Hepatocyte (in vitro differentiated cells): ENCODE measurements at places on chromosomes 11 and 22. TPM values are rescaled to one million over a fixed set of nuclear protein-coding genes. Genes with fewer than 3 reads are reported as not detected.

DNA sequence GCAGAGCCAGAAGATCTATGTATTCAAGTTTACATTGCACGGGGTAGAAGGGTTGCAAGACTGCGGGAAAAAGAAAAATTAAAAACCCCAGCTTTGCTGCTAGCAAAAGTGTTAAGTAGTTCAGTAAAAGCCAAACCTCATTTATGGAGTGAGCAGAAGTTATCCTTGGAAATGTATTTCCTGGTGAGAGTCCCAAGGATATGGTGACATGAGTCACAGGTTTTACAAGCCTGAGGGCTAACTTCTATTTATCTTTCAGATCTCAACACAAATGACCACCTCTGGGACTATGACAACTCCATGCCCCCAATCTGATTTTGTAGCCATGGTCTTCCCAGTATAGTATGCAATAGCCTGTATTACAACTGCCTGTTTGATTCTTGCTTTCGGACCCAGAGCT lies 26.1 kb downstream of the ABTB2 start:
- peak; percentile 48 for DNase-seq

ASRGL1 gene
- 5.1 and 9.5 TPM in 2 replicates for total RNA-seq

MFRP gene
- total RNA-seq = 0.08 TPM in 1 of 2 replicates, not detected in the other

GRCh38 chr22:26558248-26558895 lies 31.6 kb downstream of the TPST2 start:
- no peak for DNase-seq

- DNase-seq = no peak
These were observed 802 bp upstream of the PIM3 start for GRCh38 chr22:49959782-49960158.

DNA sequence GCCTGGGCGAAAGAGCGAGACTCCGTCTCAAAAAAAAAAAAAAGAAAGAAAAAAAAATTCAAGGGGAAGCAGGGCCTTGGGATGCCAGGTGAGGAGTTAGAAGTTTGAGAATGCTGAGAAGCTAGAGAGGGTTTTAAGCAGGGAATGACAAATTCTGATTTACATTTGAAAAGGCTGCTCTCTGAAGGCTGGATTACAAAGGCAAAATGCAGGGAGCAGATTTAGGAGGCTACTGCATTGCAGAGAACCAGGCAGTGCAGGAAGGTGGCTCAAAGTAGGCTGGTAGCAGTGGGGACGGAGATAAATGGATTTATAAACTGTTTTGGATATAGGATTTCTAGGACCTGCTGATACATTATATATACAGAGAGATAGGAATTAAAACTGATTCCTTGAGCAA lies 66.6 kb downstream of the KCNC1 start:
- DNase-seq = no peak

PIWIL4 gene
- total RNA-seq = 2.4 and 3.1 TPM in 2 replicates

GRCh38 chr11:2217211-2218030 lies 45.8 kb upstream of the TH start:
- no peak for DNase-seq

BTBD18 gene
- not detected in 2 replicates for total RNA-seq

GRCh38 chr11:2138068-2138430 lies 1.1 kb downstream of the IGF2 start:
- peak; percentile 53 for DNase-seq

GAL3ST1 gene
- 11.4 and 13.0 TPM in 2 replicates for total RNA-seq

- no peak for DNase-seq
These were observed 18.4 kb downstream of the PHF21A start for GRCh38 chr11:46102843-46103242.

DNA sequence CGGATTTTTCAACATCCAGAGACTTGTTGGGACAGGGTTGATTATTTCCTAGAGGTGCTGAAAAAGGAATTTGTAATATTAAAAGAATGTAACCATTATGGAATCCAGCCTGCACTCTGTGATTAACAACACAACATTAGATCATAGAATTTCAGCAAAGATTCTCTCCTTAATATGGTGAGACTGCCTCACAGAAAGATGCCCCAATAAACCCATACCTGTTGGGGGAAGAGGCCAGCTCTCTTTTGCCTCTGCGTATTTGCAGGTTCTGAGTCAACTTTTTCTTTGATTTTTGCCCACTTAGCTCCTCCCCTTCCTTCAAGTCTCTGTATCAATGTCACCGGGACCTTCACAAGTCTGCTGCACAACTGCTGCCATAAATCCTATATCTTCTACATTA lies 12.4 kb upstream of the MTMR3 start:
- no peak for DNase-seq

DNA sequence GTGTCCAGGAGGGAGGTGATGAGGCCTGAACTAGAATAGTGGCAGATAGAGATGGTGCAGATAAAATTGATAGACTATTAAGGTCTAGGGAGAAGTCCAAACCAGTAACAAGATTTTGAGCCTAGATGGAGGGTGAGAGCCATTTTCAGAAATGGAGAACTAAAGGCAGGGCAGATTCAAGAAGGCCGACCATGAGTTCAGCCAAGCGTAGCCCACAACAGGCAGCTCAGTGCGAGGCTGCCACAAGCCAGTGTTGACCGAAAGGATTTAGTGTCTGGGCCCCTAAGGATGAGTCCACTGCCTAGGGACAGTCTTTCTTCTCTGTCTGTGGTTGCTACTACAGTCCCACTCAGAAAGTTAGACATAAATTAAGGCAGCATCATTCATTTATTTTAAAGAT lies 51.7 kb downstream of the PPP2R1B start:
- DNase-seq = no peak

DNA sequence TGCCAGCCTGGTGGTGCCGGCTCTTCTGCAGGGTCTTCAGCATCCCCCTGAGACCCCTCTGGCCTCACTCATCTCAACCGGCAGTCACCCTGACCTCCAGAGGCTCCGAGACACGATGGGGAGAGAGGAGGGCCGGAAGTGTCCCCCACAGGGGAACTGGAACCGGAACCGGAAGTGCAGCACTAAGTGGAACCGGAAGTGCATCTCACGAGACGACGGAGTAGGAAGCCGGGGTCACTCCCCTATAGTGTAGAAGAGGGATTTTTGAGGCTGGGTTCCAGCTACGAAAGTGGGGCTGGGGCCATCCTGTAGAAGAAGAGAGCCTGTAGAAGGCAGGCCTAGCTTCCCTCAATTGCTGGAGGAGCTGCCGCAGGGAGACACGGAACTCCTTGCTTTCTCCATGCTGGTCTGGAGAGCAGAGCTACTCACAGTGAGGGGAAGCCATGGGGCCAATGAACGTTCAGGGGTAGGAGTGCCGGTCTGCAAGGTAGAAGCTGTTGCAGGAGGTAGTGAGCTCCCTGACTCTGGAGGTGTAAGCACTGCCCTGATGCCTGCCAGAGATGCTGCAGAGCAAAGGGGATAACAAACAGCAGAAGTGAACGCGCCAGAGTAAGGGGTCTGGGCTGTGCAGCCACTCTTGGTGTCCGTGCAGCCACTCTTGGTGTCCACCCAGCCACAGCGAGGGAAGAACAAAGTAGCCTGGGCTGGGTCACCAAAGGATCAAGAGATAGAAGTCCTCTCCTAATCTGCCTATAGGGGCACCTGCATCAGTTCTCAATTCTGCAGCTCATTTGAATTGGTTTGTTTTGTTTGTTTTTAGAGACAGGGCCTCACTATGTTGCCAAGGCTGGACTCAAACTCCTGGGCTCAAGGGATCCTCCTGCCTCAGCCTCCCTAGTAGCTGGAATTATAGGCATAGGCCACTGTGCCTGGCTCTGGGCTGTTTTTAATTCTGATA lies 21.9 kb downstream of the SCUBE1 start:
- no peak for DNase-seq

DNA sequence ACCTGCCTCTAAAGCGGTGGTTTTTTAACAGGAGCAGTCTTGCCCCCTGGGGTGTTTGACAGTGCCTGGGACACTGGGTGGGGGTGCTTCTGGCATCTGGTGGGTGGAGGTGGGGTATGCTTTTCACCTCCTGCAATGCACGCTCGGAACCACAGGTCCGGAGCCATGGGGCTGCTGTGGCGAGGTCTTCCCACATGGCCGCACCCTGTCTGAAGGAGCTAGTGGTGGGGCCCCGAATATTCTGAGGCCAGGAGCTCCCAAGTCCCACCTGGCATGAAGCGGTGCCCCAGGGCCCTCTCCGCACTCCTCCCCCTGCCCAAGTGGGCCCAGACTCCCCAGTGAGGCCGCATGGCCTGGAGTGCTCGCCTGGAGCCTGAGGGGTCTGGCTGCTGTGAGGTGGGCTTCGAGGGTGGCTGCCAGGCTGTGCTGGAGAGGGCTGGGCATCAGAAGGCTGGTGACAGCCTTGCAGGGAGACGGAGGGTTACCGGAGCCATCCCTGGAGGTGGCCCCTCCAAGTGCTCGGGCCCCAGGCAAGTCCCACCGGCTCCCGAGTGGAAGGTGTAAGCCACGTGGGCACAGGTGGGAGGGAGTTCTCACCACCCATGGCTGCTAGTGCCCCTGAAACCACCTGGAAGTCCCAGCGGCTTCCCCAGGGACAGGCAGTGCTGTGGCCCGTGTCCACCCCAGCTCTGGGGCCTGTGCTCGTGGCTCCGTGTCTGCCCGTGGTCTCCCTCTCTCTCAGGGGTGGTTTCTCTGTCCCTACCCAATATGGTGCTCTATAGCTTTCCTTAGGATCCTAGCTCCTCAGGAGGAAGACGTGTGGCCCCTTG lies 15.1 kb downstream of the TBX1 start:
- DNase-seq = no peak

GRCh38 chr11:441418-442274 lies at the start of gene ANO9:
Gene ANO9 (minus strand): TSS chr11:442011. CDS start chr11:441926, 85 bp downstream.
- DNase-seq = peak; percentile 84

RPS3 gene
- total RNA-seq = 1,201 and 1,418 TPM in 2 replicates

DNA sequence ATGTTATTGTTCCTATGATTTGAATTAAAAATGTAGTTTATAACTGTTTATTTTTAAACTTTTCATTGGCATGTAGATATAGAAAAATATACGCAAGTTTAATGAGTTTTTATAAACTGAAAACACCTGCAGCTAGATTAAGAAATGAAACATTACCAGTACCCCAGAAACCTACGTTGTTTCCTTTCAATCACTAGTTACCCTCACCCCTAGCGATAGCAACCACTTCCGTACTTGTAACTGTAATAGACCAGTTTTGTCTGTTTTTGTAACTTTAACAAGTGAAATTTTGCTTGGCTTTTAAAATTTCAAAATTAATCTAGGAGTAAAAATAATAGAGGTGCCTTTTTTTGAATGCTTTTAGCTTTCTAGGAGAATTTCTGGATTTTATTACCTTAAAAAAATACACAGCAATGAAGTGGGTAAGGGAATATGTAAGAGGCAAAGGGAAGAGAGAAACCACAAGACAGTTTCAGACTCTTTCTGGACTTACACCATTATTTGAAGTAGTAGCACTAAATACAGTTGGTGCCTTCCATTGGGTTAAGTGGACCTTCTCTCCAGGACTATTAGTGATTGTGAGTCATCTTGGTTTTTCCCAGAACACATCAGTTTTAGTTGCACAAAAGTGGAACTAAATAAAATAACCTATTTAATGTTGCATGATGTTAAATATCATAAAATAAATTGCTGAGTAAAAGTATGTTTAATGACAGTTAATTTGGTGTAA lies 18.7 kb upstream of the NAT10 start:
- no peak for DNase-seq

- DNase-seq = no peak
These were observed 90.4 kb upstream of the CLPB start for GRCh38 chr11:72524711-72525110.

DNA sequence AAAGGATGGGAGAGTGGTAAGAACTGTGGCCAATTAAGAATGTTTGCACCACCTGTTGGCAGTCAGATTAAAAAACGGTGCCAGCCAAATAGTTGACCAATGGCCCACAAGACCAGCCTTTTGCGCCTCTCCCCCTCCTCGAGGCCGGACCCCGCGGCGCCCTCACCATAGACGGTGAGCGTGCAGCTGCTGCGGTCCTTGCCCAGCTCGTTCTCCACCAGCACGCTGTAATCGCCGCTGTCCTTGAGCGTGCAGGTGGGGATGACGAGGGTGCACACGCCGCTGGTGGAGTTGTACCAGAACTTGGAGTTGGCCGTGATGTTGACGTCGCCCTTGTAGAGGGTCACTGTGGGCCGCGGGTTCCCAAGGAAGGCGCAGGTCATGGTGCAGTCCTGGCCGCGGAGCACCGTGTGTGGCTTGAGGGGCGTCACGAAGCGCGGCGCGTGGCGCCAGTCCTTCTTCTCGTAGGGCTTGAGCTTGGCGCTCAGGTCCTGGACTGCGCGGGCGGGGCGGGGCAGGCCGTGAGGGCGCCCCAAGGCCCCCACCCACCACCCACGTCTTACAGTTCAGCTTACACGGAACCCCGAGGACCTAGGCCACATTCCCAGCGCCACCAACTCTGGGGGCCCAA lies 7.2 kb downstream of the TMEM86A start:
- no peak for DNase-seq

MRGPRX4 gene
- not detected in 2 replicates for total RNA-seq

DNA sequence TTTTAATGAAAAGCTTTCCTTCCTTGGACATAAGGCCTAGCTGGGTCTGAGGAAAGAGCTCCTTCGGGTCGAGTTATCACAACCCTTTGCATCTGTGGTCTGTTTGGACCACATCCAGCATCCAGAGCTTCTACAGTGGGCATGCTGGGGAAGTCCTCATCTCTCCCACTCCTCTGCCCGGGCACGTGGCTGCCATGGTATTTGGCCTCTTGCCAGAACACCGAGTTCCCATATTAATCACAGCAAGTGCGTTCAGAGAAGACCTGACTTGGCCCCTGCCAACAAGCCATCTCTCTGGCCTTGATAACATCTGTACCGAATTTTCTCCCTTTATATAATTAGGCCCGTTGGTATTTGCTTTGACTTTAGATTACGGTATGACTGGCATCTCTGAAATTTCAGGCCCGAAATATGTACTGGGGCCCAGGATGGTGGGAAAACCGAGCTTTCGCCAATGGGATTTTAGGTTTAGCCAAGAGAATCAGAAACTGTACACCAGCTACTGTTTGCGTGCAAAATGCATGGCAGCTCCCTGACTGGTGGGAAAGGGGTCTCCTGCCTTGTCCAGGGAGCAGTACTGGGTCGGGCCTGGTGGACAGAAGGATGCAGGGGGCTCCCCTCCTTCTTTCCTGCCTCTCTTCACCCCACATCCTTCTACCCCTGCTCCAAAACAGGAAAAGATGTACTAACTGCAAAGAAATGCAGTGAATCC lies 90.0 kb downstream of the MICAL2 start:
- peak; percentile 50 for DNase-seq

- DNase-seq = no peak
These were observed 870.6 kb upstream of the LRRC4C start for GRCh38 chr11:42329929-42330565.

POU2AF1 gene
- total RNA-seq = 0.08 and 0.23 TPM in 2 replicates

- DNase-seq = no peak
These were observed 444.4 kb downstream of the BUD13 start for GRCh38 chr11:116328391-116328790.

- DNase-seq = no peak
These were observed 6.6 kb upstream of the FAM118A start for GRCh38 chr22:45303181-45303580.

FAM181B gene
- total RNA-seq = 0.63 and 0.64 TPM in 2 replicates

CDPF1 gene
- 11.1 and 13.6 TPM in 2 replicates for total RNA-seq

EIF3L gene
- 365 and 421 TPM in 2 replicates for total RNA-seq

DNA sequence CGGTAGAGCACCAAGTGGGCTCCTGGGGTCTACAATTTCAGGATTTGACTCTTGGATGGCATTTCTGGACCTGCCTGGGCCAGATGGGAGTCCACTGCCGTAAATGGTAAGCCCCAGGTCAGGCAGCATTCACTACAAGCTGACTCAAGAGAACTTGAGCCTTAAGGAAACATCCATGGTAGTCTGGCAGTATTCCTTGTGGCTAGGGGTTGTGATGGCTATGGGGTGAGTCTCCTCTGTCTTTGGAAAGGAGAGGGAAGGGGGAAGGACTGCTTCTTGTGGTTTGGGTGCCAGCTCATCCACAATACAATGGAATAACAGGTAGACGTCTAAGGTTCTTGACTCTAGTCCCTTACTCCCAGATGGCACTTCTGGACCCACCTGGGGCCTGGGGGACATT lies 32.3 kb upstream of the POU2AF2 start:
- DNase-seq = no peak

SERGEF gene
- total RNA-seq = 24.8 and 28.7 TPM in 2 replicates

GRCh38 chr11:111119751-111120150 lies 125.8 kb upstream of the POU2AF2 start:
- DNase-seq = no peak
